ENCODE measurements at places on chromosomes 4 and X.

GRCh38 chr4:166323250-166323649 lies 450.2 kb downstream of the TLL1 start:
- no peak for DNase-seq

GRCh38 chr4:174436377-174436776 lies 85.9 kb downstream of the HPGD start:
- DNase-seq, result no peak

DNA sequence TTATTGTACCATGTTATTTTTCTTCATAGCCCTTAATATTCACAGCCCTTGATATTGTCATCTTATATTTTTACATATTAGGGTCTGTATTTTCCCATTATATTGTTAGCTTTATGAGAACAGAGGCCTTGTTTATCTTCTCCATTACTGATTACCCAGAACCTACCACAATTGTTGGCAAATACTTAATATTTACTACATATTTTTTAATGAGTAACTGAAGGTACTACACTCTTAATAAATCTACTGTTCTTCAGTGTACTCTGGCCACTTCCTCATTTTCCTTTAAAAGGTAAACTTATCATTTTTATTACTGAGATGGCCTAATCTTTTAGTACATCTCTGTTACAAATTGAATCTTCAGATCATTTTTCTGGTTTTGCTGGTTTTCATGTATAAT lies 133.5 kb downstream of the COL4A5 start:
- DNase-seq, result no peak

- no peak for DNase-seq
These were observed 520.7 kb upstream of the HS3ST1 start for GRCh38 chr4:11949355-11949754.

DNA sequence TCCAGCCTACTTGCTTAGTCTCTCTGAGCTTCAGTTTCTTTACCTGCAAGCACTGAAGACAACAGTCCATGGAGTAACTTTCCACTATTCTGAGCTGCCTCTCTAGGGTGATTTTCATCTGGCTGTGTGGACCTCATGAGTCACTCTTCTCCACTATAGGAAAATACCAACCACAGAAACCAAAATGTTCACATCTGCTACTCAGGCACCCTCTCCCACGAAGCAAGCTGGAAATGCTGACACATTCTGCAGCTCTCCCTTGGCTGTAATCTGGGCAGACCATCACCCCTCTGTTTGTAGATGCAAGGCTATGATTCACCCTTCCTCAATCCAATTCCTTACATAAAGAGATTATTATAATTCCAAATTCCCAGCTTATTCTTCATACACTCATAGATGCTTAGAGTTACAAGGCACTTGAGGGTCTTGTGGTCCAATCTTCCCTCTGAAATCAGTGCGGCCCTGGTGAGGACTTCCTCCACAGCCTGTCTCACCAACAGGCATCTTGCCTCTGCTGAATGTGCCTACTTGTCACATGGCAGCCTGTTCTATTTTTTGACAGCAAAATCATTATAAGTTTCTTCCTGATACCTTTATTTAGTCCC lies 97.0 kb upstream of the LNX1 start:
- DNase-seq, result no peak

GRCh38 chrX:47146121-47146935 lies 1.3 kb downstream of the RBM10 start:
- no peak for DNase-seq

DNA sequence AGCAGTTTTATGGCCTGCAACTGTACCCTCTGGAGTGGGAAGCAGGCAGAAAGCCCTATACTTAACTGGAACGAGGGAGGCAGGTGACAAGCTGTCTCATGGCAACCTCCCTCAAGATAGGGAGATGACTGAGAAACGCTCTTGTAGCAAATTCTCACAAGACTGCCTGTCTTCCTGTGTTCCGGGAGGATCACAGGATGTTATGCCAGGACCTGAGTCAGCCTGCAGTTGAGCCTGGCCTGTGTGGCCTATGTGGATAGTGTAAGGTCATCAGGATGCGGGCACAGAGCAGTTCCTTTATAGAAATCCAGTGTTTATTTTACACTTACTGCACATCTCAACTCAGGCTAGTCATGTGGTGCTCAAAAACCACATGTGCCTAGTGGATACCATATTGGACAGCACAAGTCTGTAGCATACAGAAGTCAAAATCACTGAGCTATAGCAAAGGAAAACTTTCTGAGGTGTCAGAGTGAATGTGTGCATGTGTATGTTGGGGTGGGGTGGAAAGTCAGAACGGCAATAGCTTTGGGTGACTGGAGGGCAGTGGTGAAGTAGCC lies 25.2 kb downstream of the TAF7L start:
- DNase-seq, result no peak

- no peak for DNase-seq
These were observed 9.0 kb downstream of the TSC22D3 start for GRCh38 chrX:107766470-107767150.
